ENCODE measurements at places on chromosomes 1 and 21.

DNA sequence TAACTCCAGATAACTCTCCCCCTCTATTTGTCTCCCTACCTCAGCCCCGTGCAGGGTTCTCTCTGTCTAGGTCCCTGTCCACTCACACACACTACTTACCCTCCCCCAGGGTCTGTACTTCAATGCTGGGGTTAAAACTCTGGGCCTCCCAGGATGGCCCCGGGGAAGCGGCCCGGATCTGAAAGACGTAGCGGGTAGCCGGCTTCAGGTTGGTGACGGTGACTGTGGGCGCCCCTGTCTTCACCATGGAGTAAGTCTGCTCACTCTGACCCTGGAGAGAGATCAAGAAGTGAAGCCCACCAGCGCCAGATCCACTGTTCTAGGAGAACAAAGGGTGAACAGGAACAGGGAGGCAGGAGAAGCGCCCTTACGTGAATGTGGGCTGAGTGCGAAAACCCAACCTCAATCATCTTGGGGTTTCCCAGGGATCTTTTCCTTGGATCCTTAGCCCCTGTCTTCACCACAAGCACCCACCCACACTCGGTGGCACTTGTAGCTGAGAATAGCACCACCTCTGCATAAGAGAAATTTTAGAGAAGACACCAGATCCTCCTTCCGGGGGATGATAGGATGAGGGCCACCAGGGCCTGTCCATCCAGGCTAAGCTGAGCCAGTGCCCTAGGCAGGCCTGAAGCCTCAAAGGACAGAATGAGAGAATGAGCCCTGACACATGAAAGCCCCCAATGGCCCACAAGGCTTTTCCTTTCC, 33.5 kb downstream of the EPHA10 start:
- DNase-seq = no peak

DNA sequence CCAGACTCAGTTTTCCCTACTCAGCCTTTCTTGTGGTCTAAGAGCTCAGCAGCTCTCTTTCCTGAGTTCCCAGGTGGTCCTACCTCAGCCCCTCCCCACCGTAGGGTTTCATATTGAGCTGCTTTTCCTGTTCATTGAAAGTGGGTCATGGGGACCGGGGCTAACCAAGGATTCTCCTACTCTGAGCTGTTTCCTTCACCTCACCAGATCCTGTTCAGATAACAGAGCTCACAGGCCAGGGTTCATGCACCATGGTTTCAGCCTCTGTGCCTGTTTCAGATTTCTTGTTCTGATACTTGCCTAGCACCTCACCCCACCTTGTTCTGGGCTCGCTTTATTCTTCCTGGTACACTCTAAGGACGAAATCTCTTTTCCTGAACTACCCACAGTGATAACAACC, 8.5 kb downstream of the UBQLN4 start:
- no peak for DNase-seq

- DNase-seq = no peak
These were observed 9.1 kb downstream of the PRPF38A start for GRCh38 chr1:52413410-52413989.

DNA sequence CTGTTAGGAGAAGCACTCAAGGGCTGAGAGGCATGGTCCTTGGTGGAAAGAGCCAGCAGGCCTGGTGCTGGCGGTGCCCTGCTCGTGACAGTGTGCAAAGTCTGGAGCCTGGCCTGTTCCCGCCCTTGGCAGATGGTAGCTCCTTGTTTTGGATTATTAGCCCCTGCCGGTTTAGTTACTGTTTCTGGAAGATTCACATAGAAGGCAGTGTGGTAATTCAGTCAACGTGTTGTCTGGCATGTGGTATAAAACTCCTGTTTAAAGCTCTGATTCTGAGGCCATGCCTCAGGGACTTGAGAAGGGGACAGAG, 6.8 kb downstream of the PKNOX1 start:
- DNase-seq = no peak

DNA sequence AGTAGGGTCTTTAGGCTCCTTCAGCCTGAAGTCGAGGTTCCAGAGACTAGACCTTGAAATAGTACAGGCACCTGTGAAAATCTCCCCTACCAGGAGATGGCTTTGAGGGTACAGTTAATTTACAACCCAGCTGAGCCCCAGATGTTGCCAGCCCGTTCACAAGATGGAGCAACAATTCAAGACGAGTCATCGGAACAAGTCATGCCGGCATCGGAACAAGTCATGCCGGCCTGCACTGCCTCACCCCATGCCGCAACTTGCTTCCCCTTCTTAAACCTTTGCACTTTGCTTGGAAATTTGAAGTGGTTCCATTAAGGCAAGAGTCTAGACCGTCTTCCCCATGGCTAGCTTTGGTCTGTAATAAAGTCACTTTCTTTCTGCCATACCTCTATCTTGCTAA, 16.0 kb downstream of the HHAT start:
- DNase-seq = no peak

DNA sequence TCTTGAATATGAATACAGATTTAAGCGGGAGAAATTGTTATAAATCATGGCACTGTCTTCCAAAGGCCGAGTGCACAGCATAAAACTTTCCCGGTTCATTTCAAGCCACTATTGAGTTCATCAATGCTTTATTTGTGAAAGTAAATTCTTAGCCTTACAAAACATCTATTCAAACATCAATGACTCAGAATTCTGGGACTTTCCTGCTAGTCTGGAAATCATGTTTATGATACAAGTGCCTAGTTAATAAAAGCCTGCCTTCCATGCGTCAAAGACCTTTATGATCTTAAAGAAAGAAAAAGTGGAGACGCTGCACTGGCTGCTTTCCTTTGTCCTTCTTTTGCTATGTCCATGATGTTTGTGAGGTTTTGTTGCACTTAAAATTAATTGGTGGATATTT, 137.7 kb downstream of the SETD4 start:
- no peak for DNase-seq

GRCh38 chr1:61131716-61132115, 49.4 kb downstream of the NFIA start:
- DNase-seq = no peak

- DNase-seq = no peak
These were observed 10.8 kb downstream of the SPTA1 start for GRCh38 chr1:158675563-158676323.

- no peak for DNase-seq
These were observed 170.5 kb downstream of the TOMM20 start for GRCh38 chr1:234958066-234958705.

GRCh38 chr1:32205401-32206370, at the start of gene IQCC:
Gene IQCC, plus strand, starts transcription at chr1:32205671. Its CDS starts 11 bp downstream, at chr1:32205682.
- peak; percentile 77 for DNase-seq

- DNase-seq = no peak
These were observed 15.4 kb downstream of the MOV10 start for GRCh38 chr1:112689842-112690237.

- no peak for DNase-seq
These were observed 41.2 kb upstream of the B3GALNT2 start for GRCh38 chr1:235545292-235545930.

- no peak for DNase-seq
These were observed 5.4 kb downstream of the MEAF6 start for GRCh38 chr1:37509181-37509580.

DNA sequence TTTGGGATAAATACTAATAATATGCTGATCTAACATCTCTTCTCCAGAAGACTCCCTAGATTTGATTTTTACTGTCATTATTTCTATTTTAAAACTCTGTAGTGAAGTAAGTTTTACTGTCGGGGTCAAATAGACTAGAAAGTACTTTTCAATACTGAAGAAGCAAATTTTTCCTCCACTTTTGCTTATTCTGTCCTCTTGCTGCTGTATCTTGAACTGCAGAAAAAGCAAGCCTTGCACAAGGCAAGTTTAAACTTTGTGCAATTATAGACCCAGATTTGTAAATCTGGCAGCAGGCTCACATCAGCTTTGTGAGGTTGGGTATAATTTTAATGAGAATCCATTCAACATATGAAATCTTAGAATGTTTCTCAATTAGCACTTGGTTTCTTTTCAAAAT, 151.1 kb upstream of the ETS2 start:
- no peak for DNase-seq

Data from CMK (cell line).